ENCODE measurements at places on chromosomes 2 and 18. TPM values are rescaled to one million over a fixed set of nuclear protein-coding genes. Genes with fewer than 3 reads are reported as not detected.

DNA sequence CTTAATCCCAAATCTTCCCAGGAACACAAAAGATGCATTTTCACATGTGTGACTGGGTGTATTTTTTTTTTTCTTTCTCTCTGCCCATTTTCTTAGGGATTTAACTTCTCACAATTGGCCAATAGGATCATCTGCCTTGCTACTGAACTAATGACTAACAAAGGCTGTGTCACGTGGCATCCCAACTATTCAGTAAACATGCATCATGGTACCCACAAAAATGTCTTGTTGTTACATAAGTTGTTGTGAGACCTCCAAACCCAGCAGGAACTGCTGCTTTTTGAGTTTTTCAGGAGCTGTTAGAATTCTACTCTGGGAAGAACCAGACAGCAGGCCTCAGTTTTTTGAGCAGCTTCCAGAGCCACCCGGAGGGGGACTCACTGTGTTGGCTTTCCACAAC is 31.9 kb downstream of the GAD1 start:
- H3K4me3 ChIP-seq: no peak overlapping the region
- DNase-seq: peak; percentile 44
- H3K27ac ChIP-seq: no peak overlapping the region
- H3K4me1 ChIP-seq: peaks cover 12% of the 10 kb centered on the region

DNA sequence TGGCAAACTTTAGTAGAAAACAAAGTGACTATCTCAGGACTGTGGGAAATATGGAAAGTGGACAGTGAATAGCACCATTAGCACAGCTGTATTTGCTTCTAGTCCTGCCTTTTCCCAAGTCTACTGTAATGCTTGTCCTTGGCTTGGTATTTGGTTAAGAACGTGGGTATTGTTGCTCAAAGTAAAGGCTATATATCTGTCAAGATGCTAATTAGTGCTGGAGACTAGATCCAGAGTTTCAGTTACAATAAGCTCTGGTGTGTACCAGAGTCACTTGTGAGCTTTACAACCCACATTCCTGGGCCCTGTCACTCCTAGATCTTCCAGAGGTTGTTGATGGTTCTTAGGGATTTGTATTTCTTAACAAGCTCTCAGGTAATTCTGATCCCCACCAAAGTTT is 313.6 kb downstream of the SLC8A1 start:
- H3K4me3 ChIP-seq: no peak overlapping the region
- no peak overlapping the region for H3K27ac ChIP-seq
- H3K4me1 ChIP-seq: no peaks in the 10 kb centered on the region
- no peaks in the 10 kb centered on the region for H3K36me3 ChIP-seq
- DNase-seq: no peak

- no peaks in the 10 kb centered on the region for H3K4me1 ChIP-seq
- no peak overlapping the region for H3K27ac ChIP-seq
- no peaks in the 10 kb centered on the region for H3K27me3 ChIP-seq
- H3K36me3 ChIP-seq: peaks cover 82% of the 10 kb centered on the region
- no peak for DNase-seq
- no peak overlapping the region for H3K4me3 ChIP-seq
These were observed 8.2 kb downstream of the CKAP2L start for GRCh38 chr2:112756207-112756606.

DNA sequence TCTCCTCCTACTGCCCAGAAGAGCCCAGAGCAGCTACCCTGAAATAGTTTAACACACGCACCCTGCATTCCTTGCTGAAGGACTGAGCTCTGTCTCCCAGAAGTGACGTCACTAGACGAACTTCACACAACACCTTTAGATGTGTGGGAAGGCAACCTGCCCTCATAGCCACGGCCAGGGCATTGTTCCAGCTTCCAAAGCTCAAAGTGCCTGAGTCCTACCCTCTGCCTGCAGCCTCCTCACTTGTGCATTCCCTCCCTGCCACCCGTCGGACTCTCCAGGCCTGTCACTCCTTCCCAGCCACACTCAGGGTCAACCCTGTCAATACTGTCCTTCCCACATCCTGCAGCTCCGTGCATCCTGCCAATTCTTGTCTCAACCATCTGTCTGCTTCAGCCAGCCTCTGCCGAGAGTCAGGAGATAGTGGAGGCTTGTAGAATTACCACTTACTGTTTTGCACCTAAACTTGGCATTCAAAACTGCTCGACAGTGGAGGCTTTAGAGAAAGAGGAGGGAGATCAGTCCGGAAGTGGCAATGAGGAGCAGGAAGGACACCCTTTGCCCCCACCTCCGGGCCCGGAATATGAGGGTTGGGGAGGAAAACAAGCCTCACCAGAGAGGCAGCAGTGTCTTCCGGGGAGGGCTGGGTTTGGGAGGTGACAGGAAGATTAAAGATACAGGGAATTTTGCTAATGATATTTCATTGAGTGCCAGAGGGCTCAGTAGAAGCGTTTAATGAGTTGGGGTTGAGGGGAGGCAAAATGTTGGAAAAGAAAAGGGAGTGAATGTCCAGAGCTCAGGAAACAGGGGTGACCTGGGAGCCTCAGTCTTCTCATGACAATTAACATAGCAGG is 72.3 kb upstream of the ATG16L1 start:
- no peaks in the 10 kb centered on the region for H3K4me1 ChIP-seq
- peak; percentile 10 for DNase-seq
- H3K27ac ChIP-seq: no peak overlapping the region
- H3K4me3 ChIP-seq: no peak overlapping the region
- no peaks in the 10 kb centered on the region for H3K27me3 ChIP-seq
- H3K36me3 ChIP-seq: no peaks in the 10 kb centered on the region

DNA sequence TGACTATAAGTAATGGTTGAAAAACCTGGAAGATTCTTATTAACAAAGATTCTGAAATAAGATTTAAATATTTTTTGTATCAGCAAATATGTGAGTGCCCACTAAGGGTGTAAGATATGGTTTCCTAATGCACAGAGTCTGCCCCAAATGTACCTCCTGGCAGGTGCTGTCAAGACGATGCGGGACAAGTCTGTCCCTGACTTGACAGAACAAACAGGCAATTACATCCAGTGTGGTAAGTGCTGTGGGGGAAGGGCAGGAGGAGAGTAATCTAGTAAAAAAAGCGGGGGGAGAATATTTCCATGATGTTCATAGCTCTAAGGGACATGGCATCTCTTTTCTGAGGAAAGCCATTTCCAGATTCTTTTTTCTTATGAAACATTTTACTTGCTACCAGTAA is 127.5 kb downstream of the COL4A4 start:
- no peaks in the 10 kb centered on the region for H3K36me3 ChIP-seq
- no peaks in the 10 kb centered on the region for H3K4me1 ChIP-seq
- H3K27me3 ChIP-seq: no peaks in the 10 kb centered on the region

DNA sequence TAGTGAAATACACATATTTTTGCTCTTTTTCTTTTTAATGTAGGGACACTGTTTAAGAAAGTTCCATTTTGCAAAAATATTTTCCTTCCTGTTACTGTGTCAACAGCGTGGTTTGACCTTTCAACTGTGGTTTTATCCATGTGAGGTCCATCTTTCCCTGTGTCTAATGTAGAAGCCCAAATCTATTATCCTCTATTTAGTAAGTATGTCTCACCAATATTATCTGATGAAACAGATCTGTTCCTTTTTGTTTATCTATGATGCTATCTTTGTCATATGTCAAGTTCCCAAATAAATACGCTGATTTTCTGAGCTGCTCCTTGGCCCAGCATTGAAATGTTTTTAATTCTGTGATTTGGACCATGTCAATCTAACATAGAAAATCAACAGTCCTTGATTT is 3.5 kb upstream of the ARHGAP15 start:
- H3K36me3 ChIP-seq: no peaks in the 10 kb centered on the region
- no peaks in the 10 kb centered on the region for H3K4me1 ChIP-seq
- H3K4me3 ChIP-seq: no peak overlapping the region
- peaks cover 19% of the 10 kb centered on the region for H3K27me3 ChIP-seq

- no peaks in the 10 kb centered on the region for H3K4me1 ChIP-seq
- H3K4me3 ChIP-seq: no peak overlapping the region
- H3K27ac ChIP-seq: no peak overlapping the region
- no peaks in the 10 kb centered on the region for H3K27me3 ChIP-seq
These were observed 242.0 kb upstream of the STON1 start for GRCh38 chr2:48287976-48288375.

- peak overlapping the region; percentile 93 for H3K27ac ChIP-seq
- H3K4me3 ChIP-seq: peak overlapping the region; percentile 51
- DNase-seq: peak; percentile 98
- no peaks in the 10 kb centered on the region for H3K36me3 ChIP-seq
- H3K4me1 ChIP-seq: peaks cover 72% of the 10 kb centered on the region
- H3K27me3 ChIP-seq: no peaks in the 10 kb centered on the region
These were observed 199.1 kb downstream of the GLI2 start for GRCh38 chr2:120934574-120935338.

DNA sequence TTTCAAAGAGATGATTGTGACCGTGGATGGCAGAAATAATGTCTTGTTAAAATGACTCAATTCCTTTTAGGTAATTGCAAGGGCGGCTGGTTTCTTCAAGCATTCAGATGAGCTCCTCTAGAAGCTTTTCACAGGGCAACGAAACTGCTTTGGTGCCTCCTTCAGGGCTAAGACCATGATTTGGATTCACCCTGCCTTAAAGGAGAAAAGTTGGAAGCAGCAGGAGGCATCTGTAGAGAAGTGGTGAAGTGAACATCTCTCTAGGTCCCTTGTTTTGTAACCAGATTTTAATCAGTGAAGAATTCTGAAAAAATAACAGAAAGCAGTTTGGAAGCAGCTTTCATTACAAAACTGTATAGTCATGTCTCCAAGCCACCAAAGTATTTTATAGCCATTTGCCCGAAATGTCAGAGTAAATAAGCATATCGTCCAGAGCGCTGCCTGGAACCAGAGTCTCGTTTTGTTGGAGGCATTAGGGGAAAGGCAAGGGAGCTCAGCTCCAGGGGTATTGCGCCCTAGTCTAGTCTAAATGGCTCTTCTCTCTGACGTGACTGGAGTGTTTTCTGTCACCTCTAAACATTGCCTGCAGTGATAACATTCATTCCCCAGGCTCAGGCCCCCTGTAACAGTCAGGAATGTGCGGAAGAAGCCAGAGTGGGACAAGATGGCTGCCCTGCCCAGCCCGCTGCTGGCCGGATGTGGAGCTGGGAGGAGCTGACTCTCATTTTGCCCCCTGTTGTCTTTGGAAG is 57.8 kb upstream of the ITGB6 start:
- 0 out of 2 replicates have a peak overlapping the region, but pooled peaks have one; percentile 21 for H3K27ac ChIP-seq
- no peak overlapping the region for H3K4me3 ChIP-seq
- H3K36me3 ChIP-seq: no peaks in the 10 kb centered on the region

- peaks cover 6% of the 10 kb centered on the region for H3K36me3 ChIP-seq
- no peaks in the 10 kb centered on the region for H3K27me3 ChIP-seq
- H3K4me1 ChIP-seq: peaks cover 16% of the 10 kb centered on the region
- DNase-seq: no peak
- no peak overlapping the region for H3K4me3 ChIP-seq
These were observed 69.9 kb downstream of the ODC1 start for GRCh38 chr2:10378189-10378588.

GRCh38 chr2:190190507-190191162 is 128.1 kb upstream of the MSTN start:
- H3K27me3 ChIP-seq: no peaks in the 10 kb centered on the region
- no peak for DNase-seq

DNA sequence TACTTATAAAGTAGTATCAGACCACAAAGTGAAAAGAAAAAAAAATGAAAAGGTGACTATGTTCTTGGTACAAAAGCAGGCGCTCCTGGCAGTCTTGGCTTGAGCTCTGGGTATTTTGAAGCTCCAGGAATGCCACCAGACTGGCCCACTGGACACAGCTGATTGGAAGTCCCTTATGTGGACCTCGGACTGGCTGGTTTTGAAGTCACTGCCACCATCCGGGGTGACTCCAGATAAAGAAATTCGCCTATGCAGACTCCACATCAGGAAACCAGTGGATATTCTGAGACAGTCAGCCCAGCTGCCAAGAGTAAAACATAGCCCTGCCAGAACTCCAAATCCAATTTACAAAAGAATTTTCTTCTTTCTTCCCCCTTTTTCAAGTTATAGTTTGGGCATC is 28.0 kb downstream of the ACKR3 start:
- DNase-seq: no peak
- H3K27ac ChIP-seq: no peak overlapping the region
- no peak overlapping the region for H3K4me3 ChIP-seq
- H3K27me3 ChIP-seq: no peaks in the 10 kb centered on the region
- H3K36me3 ChIP-seq: no peaks in the 10 kb centered on the region
- no peaks in the 10 kb centered on the region for H3K4me1 ChIP-seq

DNA sequence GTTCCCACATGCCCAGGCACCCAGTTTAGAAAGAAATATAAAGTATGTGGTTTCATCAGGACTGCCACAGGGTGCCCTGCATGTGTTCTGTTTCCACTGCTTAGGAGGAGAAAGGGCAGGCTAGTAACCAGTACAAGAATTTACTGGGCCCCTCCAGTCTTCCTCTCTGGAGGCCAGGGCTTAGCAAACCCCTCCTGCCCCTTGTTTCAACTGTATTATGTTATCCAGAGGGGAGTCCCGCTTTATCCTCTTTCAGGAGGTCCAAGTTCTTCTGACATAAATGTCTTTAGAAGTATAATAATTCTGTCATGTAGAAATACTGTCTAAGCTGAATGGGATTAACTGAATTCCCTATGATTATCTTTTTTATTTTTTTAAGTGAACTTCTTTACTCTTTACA is 132.1 kb downstream of the WDSUB1 start:
- no peak for DNase-seq
- H3K27ac ChIP-seq: peak overlapping the region; percentile 22
- no peak overlapping the region for H3K4me3 ChIP-seq
- no peaks in the 10 kb centered on the region for H3K27me3 ChIP-seq
- H3K36me3 ChIP-seq: peaks cover 8% of the 10 kb centered on the region
- peaks cover 28% of the 10 kb centered on the region for H3K4me1 ChIP-seq

- DNase-seq: no peak
- no peak overlapping the region for H3K27ac ChIP-seq
- no peak overlapping the region for H3K4me3 ChIP-seq
These were observed 28.4 kb downstream of the GREB1L start for GRCh38 chr18:21270453-21270852.

- H3K27ac ChIP-seq: no peak overlapping the region
- H3K27me3 ChIP-seq: no peaks in the 10 kb centered on the region
- DNase-seq: no peak
- H3K36me3 ChIP-seq: no peaks in the 10 kb centered on the region
- H3K4me3 ChIP-seq: no peak overlapping the region
These were observed 239.4 kb downstream of the CDH7 start for GRCh38 chr18:65990174-65990690.

DNA sequence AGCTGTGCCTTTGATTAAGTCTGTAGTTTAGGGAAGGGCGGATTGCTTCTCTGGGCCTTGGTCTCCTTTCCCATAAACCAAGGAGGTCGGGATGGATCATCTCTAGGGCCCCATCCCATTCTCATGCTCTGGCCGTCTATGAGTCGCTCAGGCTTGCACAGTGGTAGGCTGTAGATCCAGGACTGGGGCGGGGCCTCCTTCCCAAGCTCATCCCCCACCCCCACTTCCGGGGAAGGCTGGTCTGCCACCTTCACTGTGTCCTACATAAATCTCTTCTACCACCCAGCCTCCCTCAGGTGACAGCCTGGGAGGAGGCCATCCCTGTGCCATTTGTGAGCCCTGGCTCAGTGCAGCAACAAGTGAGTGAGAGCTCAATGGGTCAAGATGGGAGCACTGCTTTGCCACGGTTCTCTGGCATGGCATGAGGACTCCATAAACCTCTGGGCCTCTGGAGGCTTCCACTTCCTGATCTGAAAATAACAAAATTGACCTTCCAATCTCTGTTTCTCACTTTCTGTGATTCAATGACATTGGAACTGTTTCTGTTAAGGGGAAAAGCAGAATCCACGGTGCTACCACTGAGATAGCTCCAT is 68.5 kb downstream of the SUMO1 start:
- no peaks in the 10 kb centered on the region for H3K4me1 ChIP-seq
- no peak overlapping the region for H3K27ac ChIP-seq
- H3K4me3 ChIP-seq: no peak overlapping the region
- H3K36me3 ChIP-seq: no peaks in the 10 kb centered on the region
- no peaks in the 10 kb centered on the region for H3K27me3 ChIP-seq

CDKL4 gene
- total RNA-seq: not detected

TMEM163 gene
- 0.12 TPM for total RNA-seq

Data from PC-3 (cell line).